ENCODE measurements at places on chromosomes 16 and 17. TPM values are rescaled to one million over a fixed set of nuclear protein-coding genes. Genes with fewer than 3 reads are reported as not detected.

Gene MYCBPAP
- total RNA-seq: 24.3 TPM

Gene CCL2
- not detected for total RNA-seq

Gene PPP1R27
- total RNA-seq: not detected

Gene WSCD1
- total RNA-seq: 0.67 TPM

Gene CDH3
- 24.3 TPM for total RNA-seq

Gene HOXB7
- total RNA-seq: 1.6 TPM

- no peak for DNase-seq
These were observed 29.4 kb downstream of the CCR7 start for GRCh38 chr17:40535924-40536294.

DNA sequence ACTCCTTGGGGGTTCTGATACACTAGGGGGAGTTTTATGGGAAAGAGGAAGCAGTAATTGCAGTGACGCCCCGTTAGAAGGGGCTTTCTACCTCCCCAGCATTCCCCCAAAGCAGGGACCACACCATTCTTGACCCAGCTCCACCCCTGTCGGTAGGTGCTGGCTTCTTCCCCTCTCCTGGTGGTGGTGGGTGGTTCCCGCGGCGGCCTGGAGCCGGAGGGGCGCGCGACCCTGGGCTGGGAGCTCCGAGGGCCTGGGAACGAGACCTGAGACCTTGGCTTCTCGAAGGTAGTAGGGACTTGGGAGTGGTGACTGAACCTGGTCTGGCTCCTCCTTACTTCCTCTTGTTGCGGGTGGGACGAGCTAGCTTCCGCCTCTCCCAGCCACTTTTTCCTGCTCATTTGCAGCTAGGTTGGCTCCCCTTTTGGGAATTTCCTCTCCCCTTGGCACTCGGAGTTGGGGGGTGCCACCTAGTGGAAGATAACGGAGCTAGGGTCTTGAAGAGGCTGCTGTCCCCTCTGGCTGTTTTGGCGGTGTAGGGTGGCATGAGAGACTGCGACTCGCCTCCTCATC is 438 bp downstream of the GRN start:
- peak; percentile 60 for DNase-seq

DNA sequence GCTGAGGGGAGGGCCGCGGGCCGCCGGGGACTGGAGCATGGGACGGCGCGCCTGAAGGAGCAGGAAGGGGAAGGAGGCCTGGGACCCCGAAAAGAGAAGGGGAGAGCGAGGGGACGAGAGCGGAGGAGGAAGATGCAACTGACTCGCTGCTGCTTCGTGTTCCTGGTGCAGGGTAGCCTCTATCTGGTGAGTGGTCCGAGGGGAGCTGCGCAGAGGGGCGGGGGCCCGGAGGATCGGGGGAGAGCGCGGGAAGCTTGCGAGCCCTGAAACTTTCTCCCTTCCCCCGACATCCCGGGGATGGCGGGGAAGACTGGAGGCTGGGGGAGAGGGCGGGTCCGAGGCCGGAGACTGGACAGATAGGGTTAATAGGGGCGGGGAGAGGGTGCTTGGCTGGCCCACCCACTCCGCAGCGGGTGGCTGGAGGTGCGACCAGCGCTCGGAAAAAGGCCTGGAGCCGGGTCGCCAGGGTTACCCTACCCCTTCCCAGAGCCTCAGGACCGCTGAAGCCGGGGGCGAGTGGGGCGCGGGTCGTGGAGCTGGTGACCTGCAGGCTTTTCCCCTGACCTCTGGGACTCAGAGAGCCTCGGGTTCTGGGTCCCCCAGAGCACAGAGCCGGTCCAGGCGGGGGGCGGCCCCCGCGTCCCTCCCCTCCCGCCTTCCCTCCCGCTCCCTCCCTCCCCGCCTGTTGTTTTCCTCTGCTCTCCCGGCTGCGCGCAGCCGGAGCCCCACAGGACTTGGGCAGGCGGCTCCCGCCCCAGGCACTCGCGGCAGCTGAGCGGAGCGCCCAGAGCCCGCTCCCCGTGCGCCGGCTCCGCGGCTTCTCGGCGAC is 631 bp downstream of the NXPH3 start:
- DNase-seq: no peak

- peak; percentile 3 for DNase-seq
These were observed at the start of gene CHP2 for GRCh38 chr16:23754594-23755483. CHP2 (plus strand) TSS chr16:23755026; CDS start chr16:23755050, 24 bp downstream.

DNA sequence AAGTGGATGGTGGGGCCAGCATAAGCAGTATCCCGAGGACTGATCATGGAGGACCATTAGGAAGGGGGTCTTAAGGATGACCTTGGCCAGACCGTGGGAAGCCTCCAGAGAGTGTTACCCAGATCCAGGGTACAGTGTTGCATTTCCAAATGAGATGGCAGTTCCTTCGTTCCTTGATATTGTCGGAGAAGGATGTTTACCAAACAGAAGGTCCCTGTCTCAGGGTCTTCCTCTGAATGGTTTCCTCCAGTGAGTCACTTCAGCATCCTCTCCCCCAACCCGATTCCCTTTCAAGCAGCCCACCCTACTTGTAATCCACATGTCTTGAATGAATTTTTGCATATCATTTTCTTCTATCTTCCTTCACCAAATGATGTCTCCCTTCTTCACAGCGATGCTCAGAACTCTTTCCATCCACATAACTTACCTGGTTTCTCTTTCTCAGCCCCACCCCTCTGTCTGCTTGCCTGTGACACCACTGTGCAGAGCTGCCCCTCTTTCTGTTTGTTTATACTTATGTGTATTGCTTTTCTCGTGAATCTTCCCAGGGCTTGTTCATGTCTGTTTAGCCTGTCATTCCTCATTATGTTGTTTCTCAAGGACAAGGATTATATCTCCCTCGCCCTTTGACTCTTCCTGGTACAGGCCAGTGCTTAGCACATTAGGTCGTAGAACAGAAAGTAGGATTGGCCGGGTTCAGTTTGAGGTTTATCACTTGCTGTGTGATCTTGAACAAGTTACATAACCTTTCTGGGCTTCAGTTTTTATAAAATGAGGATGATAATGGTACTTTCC is 5.7 kb downstream of the GOSR2 start:
- DNase-seq: no peak

- DNase-seq: no peak
These were observed 306.0 kb upstream of the RBFOX1 start for GRCh38 chr16:7026639-7027038.

- DNase-seq: no peak
These were observed 46.7 kb downstream of the ANKRD11 start for GRCh38 chr16:89443727-89444084.

DNA sequence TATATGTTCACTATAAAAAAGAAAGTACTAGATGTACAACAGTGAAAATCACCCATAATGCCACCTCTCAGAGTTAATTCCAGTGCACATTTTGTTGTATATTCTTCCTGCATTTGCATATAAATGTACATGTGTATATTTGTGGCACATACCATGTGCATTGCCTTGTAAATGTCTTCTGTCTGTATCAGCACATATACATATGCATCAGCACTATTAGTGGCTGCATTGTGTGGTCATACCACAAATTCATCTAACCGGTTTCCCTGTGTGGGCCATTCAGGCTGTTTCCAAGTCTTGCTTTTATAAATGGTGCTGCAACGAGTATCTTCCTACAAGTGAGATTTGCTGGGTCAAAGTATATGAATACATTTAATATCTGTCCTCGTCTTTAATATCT is 6.5 kb downstream of the KSR1 start:
- no peak for DNase-seq

GRCh38 chr17:58375811-58376210 is 23.8 kb upstream of the SUPT4H1 start:
- no peak for DNase-seq

GRCh38 chr17:53516636-53517035 is 306.1 kb upstream of the KIF2B start:
- DNase-seq: no peak

DNA sequence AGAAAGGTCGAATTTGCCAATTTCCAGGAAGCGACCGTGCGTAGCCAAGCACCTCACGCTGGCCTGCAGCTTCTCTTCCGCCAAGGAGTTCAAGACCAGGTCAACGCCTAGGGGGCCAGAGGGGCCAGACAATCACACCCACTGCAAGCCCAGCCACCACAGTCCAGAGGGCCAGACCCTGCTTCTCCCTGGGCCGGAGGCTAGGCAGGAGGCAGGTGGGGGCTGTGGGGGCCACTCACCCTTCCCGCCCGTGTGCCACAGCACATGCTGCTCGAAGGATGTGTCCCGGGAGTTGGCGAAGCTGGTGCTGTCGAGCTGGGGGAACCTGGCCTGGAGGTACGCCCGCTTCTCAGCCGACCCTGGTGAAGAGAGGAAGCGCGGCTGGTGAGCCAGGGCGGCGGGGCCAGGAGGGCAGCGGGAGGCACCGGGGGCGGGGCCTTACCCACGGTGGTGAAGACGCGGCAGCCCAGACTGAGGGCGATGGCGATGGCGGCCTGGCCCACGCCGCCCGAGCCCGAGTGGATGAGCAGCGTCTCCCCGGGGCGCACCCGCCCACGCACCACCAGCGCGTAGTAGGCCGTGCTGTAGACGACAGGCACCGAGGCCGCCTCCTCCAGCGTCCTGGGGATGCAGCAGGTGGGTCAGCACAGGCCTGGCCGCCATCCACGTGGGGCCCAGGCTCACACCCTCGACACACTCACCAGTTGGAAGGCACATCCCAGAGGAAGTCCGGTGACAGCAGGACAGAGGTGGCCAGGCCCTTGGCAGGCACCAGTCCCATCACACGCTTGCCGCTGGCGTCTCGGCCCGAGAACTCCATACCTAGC is 14.3 kb downstream of the FASN start:
- DNase-seq: no peak

GRCh38 chr16:11224894-11225676 is 30.9 kb downstream of the SOCS1 start:
- DNase-seq: peak; percentile 94

DNA sequence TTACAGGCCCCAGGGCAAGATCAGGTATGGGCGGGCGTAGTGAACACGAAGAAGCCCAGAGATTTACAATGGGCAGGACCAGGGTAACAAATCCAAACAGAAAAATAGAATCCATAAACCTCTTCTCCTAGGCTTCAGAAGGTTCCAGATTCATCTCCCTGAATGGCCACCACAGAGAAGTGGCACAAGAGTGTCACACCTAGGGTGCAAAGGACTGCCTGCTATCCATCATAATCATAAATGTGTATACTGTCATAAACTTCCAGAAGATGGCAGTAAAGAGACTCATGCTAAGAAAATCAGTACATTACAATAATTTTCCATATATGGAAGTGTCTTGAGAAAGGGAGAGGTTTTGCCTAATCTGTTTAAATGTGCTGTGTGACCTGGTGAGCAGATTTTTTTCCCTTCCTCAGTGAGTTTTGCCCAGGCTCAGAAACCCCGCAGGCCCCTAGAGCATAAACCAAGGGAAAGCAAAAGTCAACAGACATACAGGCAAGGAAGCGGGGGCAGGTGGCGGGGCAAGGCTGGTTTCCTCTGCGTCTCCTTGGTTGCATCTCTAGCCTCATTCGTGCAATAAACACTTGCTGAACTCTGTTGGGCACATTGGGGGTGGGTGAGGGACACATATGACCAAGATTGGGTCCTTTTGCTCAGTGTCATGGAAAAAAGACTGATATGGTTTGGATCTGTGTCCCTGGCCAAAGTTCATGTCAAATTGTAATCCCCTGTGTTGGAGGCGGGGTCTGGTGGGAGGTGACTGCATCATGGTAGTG is 92.0 kb upstream of the CDH5 start:
- DNase-seq: no peak

- no peak for DNase-seq
These were observed 51.7 kb upstream of the NACA2 start for GRCh38 chr17:61642768-61643167.

DNA sequence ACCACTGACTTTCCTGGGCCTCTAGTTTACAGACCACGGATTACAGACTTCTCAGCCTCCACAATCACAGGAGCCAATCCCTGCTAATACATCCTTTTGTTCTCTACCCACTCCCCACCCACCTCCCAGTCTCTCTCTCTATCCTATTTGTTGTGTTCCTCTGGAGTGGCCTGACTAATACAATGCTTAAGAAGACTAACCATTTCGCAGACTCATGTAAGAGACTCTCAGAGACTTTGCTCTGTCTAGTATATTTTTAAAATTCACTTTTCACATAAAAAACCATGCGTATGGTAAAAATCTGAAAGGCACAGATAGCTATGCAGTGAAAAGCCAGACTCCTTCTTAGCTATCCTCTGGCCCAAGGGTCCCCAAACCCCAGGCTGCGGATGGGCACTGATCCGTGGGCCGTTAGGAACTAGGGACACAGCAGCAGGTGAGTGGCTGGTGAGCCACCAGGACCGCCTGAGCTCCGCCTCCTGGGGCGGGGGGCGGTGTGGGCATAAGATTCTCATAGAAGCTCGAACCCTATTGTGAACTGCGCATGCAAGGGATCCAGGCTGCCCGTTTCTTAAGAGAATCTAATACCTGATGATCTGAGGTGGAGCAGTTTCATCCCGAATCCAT is 7.6 kb downstream of the PIK3R6 start:
- no peak for DNase-seq

DNA sequence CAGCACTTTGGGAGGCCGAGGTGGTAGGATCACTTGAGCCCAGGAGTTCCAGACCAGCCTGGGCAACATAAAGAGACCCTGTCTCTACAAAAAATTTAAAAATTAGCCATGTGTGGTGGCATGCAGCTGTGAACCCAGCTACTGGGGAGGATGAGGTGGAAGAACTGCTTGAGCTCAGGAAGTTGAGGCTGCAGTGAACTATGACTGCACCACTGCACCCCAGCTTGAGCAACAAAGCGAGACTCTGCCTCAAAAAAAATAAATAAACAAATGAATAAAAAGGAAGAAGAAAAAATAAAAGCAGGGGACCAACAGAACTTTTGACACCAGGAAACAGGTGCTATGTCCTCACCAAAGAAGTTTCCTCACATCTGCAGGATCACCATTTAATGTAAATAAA is 14.2 kb downstream of the TERF2 start:
- no peak for DNase-seq

DNA sequence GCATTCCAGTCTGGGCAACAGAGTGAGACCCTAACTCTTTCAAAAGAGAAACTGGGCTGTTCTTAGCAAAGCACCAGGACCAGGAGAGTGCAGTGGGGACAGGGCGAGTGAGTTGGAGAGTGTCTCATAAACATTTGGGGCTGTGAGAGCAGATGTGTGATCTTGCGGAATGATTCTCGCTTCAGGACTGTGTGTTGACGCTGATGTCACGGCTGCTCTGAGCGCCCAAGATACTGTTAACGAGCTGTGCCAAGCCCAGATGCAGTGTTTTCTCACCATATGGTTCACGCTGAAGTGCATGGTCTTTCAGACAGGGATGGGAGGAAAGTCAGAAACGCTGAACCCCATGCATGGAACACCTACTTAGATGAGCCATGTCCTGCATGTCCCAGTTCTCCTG is 438.2 kb downstream of the HS3ST4 start:
- no peak for DNase-seq

- no peak for DNase-seq
These were observed 2.5 kb upstream of the ZFHX3 start for GRCh38 chr16:73050201-73051099.

- DNase-seq: no peak
These were observed 25.1 kb upstream of the NOS2 start for GRCh38 chr17:27825459-27825858.

DNA sequence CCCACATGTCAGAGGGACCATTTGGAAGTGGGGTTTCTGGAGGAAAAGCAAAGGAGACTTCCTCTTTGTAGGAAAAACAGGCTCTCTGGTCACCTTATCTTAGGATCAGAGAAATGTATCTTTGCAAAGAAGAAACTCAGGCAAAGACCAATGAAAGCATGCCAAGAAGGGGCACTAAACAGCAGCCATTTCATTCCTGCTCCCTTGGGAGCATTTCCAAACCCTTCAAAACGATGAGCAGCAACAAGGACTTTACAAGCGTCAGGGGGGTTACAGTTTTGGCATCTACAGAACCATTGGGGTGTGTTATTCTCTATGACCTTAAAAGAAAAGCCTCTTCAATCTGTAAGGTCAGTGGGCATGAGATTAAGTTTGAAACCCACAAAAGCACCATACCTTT is 122.8 kb downstream of the SMG6 start:
- no peak for DNase-seq

- DNase-seq: peak; percentile 59
These were observed 11.8 kb downstream of the DNAJA2 start for GRCh38 chr16:46961373-46962353.
